ENCODE measurements at places on chromosomes 4 and X.

DNA sequence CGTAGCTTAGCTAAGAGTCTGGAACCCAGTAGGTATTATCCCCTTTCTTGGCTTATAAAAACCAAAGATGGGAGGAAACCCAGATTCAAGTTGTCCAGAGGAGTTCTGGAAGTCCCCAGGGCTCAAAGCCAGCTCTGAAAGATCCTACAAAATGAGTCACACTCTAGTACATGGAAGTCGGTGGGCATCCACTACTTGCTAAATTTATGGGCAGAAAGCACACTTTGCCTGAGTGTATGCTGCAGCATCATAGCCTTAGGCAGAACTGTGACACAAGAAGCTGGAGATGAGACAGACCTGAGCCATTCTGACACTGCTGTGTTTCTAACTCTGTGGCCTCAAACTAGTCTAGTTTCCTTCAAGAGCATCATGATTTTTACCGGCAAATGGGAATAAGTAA, 429.3 kb downstream of the AFF2 start:
- no peak for DNase-seq

GRCh38 chrX:10450229-10450958, 170.0 kb downstream of the MID1 start:
- DNase-seq, result no peak

DNA sequence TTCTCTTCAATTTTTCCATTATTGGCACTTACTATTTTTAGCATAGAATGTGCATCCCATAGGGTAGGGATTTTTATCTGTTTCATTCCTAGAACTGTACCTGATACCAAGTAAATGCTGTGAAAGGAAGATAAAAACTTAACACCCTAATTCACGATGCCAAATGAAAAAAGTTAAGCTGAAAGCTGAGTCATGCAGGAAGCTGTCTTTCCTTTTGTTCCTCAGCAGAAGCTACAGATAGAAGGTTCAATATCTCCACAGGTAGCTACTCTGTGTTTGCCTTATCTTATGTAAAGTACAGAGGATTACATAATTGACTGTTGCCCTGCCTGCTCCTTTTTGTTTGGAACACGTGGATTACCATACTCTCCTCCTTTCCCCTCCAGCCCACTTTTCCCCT, 77.0 kb downstream of the LRP2BP start:
- no peak for DNase-seq

DNA sequence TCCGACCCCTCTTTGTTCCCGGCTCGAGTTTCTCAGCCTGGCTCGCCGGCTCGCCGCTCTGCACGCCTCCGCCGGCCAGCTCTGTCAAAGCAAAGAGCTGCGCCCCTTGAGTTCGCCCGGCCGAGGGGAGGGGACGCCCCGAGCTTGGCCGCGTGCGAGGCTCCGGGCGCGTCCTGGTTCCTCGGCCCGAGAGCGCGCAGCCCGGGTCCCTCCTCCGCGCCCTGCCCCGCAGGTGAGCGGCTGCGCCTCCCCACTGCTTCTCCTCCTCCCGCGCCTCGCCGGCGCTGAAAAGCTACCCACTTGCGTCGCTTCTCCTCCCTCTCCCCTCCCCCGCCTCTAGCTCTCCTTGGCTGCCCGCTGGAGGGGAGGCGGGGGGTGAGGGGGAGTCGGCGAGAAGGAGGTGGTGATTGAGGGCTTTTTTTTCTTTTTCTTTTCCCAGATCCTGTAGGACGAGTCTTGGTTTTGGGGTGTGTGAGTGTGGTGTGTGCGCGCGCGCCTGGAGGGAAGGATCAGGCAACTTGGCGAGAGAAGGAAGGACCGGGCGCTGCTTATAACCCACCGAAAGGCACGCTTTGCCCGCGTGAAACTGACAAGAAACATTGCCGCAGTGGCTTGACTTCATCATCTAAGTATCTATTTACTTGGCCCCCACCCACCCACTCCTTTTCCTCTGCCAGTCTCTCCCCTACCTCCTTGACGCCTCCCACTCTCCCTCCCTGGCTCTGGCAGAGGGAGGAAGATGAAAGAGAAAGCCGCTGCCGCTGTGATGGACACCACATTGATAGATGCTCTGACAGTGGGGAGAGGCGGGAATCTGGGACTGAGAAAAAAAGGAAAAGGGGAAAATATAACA, at the start of gene LEF1:
TSS of gene LEF1 (minus strand) at position 262 of the 853 bp plus-strand sequence. CDS start 1,165 bp downstream, outside the sequence.
- DNase-seq, result peak; percentile 47

- no peak for DNase-seq
Observed at GRCh38 chr4:159185591-159186023, 82.7 kb downstream of the RAPGEF2 start.

- DNase-seq, result no peak
Observed at GRCh38 chr4:92050875-92051274, 252.9 kb upstream of the GRID2 start.

DNA sequence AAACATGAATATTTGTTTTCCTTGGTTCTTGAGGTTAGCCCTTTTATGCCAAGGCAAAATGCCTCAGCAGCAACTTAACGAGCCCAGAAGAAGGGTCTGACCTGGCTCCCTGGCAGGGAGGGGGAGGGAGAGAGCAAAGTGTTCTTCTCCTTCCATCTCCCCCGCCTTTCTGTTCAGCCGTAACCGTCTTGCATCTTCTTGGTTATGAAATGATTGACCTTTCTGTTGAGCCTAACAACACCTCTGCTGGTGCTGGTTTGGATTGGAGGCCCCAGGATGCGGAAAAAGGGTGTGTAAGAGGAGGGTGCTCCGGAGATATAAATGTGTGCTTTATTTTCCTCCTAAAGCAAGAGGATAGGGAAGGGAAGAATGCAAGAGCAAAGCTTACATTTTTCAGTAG, 44.7 kb downstream of the PTTG2 start:
- DNase-seq, result no peak

DNA sequence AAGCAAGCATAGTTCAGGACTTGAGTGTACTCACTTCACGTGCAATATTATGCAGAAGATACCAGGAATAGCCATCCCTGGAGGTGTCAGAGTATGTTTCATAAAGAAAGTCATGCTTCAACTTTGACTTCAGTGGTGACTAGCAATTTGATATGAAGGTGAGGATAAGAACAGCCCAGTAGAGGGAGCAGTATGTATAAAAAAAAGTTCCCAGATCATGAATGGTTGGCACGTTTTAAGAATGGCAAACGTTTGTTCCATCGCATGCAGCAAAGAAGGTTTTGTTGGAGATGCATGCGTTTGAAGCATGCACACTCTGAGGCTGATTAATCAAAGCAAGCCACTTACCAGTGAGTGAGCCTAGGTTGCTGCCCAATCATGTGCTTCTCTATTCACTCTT, 33.5 kb upstream of the SLITRK4 start:
- DNase-seq, result no peak

GRCh38 chr4:6348408-6348807, 78.8 kb downstream of the WFS1 start:
- DNase-seq, result no peak

DNA sequence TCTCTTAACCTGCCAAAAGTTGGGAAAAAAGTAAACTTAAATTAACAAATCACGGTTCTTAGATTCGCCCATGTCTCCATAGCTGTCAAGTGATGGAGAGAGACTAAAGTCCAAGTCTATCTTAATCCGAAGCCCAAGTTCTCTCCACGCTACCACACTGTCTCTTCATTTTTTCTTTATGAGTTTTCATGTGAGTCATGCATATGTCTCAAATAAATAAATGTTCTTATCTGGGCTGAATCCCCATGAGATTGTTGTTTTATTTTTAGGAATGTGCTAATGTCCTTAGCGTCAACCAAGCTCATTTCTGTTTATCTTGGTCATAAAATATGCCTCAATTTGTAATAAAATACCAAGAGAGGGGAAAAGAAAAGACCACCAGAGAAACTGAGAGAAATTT, 169.3 kb downstream of the RCHY1 start:
- DNase-seq, result no peak

DNA sequence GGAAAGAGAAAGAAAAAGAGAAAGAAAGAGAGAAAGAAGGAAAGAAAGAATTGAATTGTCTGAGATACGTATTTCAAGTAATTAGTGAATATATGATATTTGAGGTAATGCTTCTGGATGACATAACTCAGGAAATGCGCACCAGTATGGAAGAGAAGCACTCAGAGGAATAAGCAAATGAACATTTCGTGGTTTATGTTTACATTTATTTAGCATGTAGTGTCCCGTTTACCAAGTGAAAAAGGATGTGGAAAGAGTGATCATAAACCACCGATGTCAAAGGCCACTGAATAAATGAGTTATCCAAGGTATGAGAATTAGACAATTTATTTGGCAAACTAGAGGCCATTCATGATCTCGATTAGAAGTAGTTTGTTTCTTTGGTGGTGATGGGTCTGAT, 200.4 kb downstream of the ARAP2 start:
- no peak for DNase-seq

All from activated CD4-positive, alpha-beta T cell treated with anti-CD3 and anti-CD28 coated beads, Interleukin-2, amount 50 U/mL, for 24 hours (primary cell).